Osteocyte (in vitro differentiated cells): ENCODE measurements at places on chromosomes 2 and 18.

DNA sequence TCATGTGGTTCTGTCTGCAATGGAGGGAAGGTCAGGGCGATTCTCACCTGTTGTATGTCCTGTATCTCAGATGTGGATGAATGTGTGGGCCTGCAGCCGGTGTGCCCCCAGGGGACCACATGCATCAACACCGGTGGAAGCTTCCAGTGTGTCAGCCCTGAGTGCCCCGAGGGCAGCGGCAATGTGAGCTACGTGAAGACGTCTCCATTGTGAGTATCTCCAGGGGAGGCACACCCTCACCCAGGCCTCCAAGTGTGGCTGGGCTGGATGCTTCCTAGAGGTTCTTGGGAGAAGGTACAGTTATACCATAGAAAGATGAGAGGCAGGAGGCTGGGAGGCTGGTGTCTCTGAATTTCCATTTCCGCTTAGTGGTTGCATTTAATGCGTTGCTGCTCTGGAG is 46.9 kb downstream of the FBLN7 start:
- H3K27me3 ChIP-seq, result peaks cover 6% of the 10 kb centered on the region
- H3K27ac ChIP-seq, result no peak overlapping the region
- no peak overlapping the region for H3K4me3 ChIP-seq

DNA sequence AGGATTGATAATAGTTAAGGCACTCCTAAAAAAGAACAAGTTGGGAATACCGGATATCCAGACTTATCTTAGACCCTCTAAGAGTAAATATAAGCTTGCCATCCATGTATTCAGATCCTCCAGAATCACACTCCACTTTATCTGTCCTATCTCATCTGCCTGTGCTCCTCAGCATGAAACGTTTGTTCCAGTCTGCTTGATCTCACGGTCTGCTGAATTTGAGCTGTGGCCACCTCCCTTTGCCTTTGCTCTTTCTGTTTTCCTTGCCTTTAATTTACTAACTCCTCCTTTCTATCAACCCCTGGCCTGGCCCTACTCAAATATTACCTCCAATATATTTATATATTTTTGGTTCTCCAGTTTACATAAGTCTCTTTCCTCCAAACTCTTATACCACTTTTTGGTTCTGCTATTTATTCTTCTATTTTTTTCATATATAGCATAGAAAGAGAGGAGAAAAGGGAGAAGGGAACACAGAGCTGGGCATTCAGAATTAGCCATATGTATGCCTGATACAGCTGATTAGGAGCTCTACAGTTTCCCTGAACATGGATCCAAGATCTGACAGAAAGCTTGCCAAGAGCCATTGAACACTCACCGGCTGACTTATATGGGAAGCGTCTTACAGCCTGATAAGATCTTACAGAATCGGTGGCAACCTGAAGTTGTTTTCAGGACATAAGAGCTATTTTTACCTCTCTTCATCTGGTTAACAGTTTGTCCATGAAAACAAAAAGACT is 21.8 kb upstream of the DNAJC27 start:
- no peak overlapping the region for H3K4me3 ChIP-seq
- no peaks in the 10 kb centered on the region for H3K4me1 ChIP-seq
- H3K27me3 ChIP-seq, result peaks cover 7% of the 10 kb centered on the region
- H3K36me3 ChIP-seq, result no peaks in the 10 kb centered on the region

DNA sequence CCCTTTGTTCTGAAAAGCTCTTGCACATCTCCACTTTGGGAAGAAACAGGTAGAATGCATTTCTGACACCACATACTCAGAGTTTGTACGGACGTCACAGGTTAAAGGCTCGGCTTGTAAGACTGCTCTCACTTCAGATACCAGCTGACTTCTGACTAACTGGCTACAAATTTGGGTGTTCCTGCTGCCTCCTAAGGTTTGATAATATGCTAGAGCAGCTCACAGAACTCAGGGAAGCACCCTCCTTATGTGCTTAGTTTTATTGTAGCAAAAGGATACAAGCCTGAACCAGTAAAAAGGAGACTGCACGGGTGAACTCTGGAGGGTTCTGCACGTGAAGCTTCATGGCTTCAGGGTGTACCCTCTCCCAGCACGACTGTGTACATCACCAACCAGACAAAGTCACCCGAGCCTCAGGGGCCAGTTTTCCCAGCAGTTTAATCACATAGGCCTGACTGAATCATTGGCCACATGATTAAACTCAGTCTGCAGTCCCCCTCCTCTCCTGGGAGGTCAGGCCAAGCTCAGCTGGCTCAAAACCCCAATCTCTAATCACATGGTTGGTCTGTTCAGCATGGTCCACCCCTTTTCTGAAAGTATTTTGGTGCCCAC is 749.5 kb upstream of the RAB6C start:
- H3K27me3 ChIP-seq, result no peaks in the 10 kb centered on the region
- no peaks in the 10 kb centered on the region for H3K36me3 ChIP-seq
- no peak overlapping the region for H3K4me3 ChIP-seq
- H3K27ac ChIP-seq, result no peak overlapping the region
- H3K4me1 ChIP-seq, result no peaks in the 10 kb centered on the region

GRCh38 chr2:72744049-72744448 is 81.8 kb downstream of the EXOC6B start:
- no peaks in the 10 kb centered on the region for H3K27me3 ChIP-seq
- no peak overlapping the region for H3K27ac ChIP-seq
- H3K36me3 ChIP-seq, result no peaks in the 10 kb centered on the region
- H3K4me3 ChIP-seq, result no peak overlapping the region

DNA sequence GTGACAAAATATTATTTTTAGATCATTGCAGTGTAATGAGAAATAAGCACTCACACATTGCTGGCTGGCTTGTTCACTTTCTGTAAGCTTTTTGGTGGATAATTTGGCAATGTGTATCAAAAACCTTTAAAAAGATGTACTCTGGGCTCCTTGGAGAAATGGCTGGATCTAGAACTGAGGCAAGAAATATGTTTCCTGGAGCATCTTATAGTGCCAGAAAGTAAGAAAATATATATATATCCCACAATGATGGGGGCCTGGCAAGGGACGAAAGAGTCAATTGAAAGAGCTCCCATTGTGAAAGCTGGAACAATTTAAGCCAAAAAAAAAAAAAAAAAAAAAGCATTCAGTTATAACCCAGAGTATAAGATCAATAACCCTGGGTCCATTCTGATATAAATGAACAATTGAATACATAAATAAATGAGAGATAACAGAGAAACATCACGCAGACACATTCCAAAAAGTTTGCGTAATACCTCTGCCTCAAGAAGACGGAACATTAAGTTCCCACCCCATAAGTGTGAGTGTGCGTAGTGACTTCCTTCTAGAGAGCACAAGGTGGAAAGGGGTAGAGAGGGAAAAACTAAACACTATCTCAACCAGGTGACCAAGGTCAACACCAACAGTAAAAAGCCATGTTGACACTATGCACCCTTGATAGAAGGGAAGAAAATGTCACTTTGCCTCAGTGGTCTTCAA is 77.5 kb downstream of the BIN1 start:
- DNase-seq, result no peak
- peaks cover 19% of the 10 kb centered on the region for H3K27me3 ChIP-seq
- no peak overlapping the region for H3K27ac ChIP-seq
- no peaks in the 10 kb centered on the region for H3K36me3 ChIP-seq

DNA sequence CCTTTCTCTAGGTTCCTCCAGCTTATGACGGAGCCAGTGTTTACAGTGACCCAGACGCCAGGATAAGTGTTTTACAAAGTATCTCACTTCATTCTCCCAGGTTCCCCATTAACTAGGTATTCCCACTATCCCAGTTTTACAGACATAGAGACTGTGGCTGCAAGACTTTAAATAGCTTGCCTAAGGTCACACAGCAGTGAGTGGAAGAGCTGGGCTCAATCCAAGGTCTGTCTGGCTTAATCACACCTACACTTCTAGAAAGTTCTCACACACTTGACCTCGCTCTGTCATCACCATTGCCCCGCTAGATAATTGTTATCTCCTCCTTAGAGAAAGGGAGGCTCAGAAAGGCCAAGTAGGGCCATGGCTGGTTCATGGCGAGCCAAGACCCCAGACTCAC is 110.2 kb downstream of the ANTXR1 start:
- no peak overlapping the region for H3K4me3 ChIP-seq
- H3K27ac ChIP-seq, result no peak overlapping the region
- H3K27me3 ChIP-seq, result no peaks in the 10 kb centered on the region
- H3K4me1 ChIP-seq, result peaks cover 26% of the 10 kb centered on the region
- peaks cover 44% of the 10 kb centered on the region for H3K36me3 ChIP-seq

GRCh38 chr18:24095976-24096375 is 42.9 kb upstream of the CABYR start:
- no peaks in the 10 kb centered on the region for H3K27me3 ChIP-seq
- no peaks in the 10 kb centered on the region for H3K4me1 ChIP-seq
- H3K4me3 ChIP-seq, result no peak overlapping the region
- peaks cover 8% of the 10 kb centered on the region for H3K36me3 ChIP-seq

DNA sequence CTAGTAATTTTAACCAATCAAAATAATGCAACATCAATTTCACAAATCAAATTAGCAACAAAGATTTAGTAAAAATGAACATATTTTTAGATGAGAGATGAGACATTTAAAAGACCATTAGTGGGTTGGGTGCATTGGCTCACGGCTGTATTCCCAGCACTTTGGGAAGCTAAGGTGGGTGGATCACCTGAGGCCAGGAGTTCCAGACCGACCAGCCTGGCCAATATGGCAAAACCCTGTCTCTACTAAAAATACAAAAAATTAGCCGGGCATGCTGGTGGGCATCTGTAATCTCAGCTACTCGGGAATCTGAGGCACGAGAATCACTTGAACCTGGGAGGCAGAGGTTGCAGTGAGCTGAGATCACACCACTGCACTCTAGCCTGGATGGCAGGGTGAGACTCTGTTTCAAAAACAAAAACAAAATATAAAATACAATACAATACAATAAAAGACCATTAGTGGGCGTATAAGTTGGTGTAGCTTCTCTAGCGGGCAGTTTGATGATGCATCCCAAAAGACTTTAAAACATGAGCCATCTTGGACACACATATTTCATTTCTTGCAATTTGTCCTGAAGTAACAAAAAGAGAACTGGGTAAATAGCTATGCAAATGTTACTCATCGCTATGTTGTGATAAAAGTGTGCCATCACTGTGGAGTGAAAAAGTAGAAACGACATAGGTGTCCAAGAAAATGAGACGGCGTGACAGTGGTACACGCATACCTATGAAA is 101.8 kb downstream of the COL6A3 start:
- no peak overlapping the region for H3K27ac ChIP-seq
- DNase-seq, result no peak
- no peak overlapping the region for H3K4me3 ChIP-seq
- no peaks in the 10 kb centered on the region for H3K27me3 ChIP-seq

GRCh38 chr2:231163011-231163410 is 35.4 kb upstream of the ARMC9 start:
- no peaks in the 10 kb centered on the region for H3K27me3 ChIP-seq
- H3K4me3 ChIP-seq, result peak overlapping the region; percentile 55
- peaks cover 40% of the 10 kb centered on the region for H3K36me3 ChIP-seq
- H3K4me1 ChIP-seq, result peaks cover 73% of the 10 kb centered on the region

DNA sequence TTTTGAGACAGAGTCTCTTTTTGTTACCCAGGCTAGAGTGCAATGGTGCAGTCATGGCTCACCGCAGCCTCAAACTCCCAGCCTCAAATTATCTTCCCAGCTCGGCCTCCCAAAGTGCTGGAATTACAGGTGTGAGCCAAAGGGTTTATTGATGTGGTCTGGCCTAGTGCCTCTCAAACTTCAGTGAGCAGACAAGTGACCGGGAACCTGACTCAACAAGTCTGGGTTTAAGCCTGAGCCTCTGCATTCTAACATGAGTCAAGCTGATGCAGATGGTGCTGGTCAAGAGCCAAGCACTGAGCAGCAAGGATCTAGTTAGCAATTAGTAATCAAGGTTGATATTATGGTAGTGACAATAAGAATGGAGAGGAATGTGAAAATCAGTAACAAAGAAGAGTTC is 21.3 kb downstream of the CDK15 start:
- H3K4me1 ChIP-seq, result peaks cover 37% of the 10 kb centered on the region
- H3K36me3 ChIP-seq, result no peaks in the 10 kb centered on the region
- DNase-seq, result no peak
- no peaks in the 10 kb centered on the region for H3K27me3 ChIP-seq
- H3K27ac ChIP-seq, result no peak overlapping the region
- H3K4me3 ChIP-seq, result no peak overlapping the region

DNA sequence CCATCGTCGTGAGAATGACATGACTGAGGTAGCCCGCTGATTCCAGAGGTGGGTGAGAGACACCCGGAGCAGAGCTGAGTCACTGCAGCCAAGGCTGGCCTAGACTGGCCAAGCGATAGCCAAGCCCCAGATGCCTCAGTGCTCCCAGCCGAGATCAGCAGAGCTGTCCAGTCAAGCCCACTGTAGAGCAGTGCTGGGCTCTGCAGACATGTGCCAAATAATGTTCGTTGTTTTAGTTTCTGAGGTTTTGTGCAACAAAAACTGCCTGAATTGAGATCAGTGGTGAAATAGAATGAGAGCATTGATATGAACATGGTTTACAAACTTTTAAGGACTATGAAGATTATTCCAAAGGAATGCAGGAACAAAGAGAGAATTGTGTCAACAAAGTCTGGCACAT is 42.1 kb downstream of the INSIG2 start:
- H3K4me3 ChIP-seq, result no peak overlapping the region
- no peaks in the 10 kb centered on the region for H3K36me3 ChIP-seq
- H3K27me3 ChIP-seq, result peaks cover 3% of the 10 kb centered on the region
- no peak overlapping the region for H3K27ac ChIP-seq

DNA sequence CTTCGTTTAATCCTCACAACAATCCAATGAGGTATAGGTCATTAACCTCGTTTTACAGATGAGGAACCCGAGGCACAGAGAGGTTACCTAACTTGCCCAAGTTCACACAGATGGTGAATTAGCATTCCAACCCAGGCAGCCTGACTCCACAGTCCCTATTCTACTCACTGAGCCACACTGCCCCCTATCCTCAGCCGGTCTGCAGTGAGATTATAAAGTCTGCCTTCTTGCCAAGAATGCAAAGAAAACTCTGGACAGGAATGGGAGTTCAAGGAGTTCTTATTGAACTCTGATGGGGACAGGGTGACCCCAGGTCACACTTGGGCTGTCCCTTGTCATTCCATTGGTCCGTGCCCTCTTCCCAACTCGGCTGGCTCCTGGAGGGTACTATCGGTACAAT is 118.1 kb upstream of the MSH6 start:
- no peak overlapping the region for H3K27ac ChIP-seq
- no peak for DNase-seq
- peaks cover 18% of the 10 kb centered on the region for H3K27me3 ChIP-seq
- H3K4me3 ChIP-seq, result no peak overlapping the region

GRCh38 chr2:216161967-216162366 is 52.8 kb downstream of the XRCC5 start:
- DNase-seq, result no peak
- no peak overlapping the region for H3K27ac ChIP-seq
- H3K4me1 ChIP-seq, result peaks cover 14% of the 10 kb centered on the region

DNA sequence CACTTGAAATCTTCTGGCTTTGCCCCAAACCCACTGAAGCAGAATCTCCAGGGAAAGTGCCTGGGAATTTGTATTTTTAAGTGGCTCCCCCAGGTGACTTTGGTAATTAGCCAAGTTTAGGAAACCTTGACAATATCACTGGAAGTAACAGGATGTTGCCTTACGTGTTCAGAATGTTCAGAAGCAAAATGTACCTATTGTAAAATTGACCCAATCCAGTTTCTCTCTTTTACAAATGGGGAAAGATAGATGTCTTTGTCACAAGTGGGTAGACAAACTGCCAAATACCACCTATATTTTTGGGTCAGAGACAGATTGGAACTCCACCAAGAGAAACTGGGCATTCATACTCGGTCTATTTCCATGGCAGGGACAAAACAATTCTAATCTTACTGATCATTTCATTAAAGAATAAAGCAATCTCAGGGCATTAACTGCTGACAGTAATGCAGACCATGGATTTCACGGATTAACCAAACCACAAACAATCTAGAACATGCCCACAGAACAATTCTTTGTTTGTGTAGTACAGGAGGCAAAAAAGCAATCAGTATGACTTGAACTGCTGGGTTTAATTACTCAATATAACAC is 255.8 kb downstream of the ERBB4 start:
- no peaks in the 10 kb centered on the region for H3K27me3 ChIP-seq
- H3K4me1 ChIP-seq, result no peaks in the 10 kb centered on the region
- DNase-seq, result no peak
- H3K27ac ChIP-seq, result no peak overlapping the region
